ENCODE measurements at places on chromosomes 2 and 18.

- DNase-seq, result no peak
Measured at GRCh38 chr18:36724169-36724568, 104.6 kb downstream of the TPGS2 start.

DNA sequence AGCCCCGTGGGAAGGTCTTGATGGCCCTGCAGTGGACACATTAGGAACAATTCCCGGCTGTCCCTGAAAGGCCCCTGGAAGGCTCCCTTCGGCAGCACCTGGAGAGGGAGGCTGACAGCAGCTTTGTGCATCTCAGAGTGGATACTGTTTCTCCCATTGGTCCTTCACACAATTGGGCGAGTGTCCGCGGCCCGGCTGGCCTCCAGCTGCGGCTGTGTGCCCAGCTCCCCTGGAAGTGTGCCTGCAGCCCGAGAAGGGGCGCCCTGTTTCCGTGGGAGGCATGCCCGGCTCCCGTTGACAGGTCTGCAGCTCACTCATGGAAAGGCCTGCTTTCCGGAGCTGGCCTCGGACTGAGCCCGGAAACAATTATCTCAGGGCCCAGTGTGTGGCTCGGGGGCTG, 103.7 kb downstream of the LPIN1 start:
- DNase-seq, result no peak

DNA sequence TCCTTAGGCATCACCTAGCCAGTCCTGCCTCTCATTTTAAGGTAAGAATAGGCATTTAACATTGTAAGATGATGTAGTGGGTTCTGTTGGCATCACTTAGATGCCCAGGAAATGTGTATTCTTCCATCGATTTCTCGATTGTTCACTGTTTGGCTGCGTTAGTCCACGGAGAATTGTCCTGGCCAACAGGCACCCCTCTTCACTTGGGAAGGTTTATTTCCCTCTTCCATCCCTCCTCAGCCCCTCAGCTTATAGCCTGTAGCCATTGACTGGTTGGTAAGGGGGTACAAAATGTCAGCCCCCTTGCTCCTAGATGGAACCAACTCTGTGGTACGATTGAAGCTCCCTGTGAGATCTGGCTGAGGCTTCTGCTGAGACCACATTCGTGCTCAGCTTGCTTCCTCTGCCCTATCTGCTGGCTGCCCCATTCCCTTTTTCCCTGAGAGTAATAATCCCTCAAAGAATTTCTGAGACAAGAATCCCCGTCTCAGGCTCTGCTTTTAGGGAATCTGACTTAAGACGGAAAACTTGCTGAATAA, 43.4 kb downstream of the PLEKHA3 start:
- DNase-seq, result no peak

GRCh38 chr2:54499661-54500060, 43.5 kb downstream of the SPTBN1 start:
- no peak for DNase-seq

- no peak for DNase-seq
Measured at GRCh38 chr2:118119158-118119727, 31.0 kb downstream of the INSIG2 start.

- no peak for DNase-seq
Measured at GRCh38 chr2:63581298-63581961, 6.8 kb downstream of the WDPCP start.

- DNase-seq, result no peak
Measured at GRCh38 chr18:54926593-54927325, 32.5 kb downstream of the CCDC68 start.

DNA sequence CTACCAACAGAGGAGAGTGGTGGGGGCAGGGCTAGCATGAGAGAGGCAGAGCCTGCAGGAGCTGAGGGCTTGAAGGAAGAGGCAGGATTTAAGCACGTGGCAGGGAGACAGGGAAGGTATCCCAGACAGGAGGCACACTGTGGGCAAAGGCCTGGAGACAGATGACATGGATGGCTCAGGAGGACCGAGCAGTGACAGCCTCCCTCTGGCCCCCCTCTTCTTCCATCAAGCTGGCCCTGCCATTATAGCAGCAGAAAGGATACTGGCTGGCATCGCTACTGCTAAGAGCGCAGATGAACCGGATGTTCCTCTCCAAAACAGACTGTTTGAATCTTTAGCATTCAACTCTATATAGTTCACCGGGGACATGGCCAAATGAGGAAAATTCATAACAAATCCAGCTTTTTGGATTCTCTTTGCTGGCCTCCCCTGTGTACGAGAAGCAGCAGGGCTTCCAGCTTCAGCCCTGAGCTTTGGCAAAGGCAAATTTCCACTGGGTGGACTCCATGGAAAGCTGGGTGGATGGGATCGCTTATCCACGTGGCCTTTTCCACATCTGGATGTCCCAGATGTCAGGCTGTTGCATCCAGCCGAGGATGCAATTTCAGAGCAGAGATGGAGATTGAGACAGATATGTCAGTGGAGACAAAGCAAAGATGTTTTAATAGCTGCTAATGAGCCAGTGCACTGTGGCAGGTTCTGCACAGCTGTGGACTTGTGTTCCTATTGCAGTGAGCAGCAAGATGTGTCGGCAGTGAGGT, 36.2 kb downstream of the CAPN13 start:
- no peak for DNase-seq

GRCh38 chr2:201122276-201122675, 6.3 kb downstream of the CFLAR start:
- DNase-seq, result no peak

DNA sequence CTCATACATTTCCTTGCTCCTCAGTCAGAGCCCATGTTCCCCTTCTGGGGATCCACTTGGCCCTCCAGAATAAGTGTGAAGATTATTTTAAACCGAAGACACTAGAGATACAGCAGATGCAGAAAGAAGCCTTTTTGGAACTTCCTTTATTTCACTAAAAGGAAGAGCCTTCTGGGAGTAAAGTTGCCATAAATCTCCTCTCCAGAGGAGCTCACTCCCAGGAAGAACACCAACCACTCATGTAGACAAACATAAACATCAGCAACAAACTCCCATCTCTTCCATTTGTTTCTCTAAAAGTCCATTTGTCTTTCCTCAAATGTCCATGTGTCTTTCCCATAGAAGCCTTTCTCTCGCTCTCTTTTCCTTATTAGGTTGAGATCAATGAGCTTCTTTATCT, 62.4 kb upstream of the MSH6 start:
- DNase-seq, result no peak

- DNase-seq, result peak; percentile 90
Measured at GRCh38 chr2:23584054-23584745, 199.2 kb downstream of the KLHL29 start.

GRCh38 chr2:60520151-60520876, 33.1 kb downstream of the BCL11A start:
- DNase-seq, result no peak

DNA sequence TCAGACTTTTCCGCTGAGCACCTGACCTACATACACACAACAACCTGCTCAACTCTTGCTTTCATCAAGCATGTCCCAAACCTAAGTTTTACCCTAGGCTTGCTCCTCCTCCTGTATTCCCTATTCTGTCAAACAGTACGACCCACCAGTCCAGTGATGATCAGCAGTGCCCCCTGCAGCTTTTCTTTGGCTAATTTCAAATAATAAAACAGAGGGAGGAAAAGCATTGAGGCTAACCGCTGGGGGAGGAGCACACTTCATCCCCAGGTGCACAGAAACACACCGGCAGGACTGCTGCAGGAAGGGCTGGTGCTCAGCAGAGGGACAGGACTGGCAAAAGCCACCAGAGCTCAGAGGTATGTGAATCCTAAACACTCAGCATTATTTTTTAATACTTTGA, 21.2 kb downstream of the E2F6 start:
- no peak for DNase-seq

DNA sequence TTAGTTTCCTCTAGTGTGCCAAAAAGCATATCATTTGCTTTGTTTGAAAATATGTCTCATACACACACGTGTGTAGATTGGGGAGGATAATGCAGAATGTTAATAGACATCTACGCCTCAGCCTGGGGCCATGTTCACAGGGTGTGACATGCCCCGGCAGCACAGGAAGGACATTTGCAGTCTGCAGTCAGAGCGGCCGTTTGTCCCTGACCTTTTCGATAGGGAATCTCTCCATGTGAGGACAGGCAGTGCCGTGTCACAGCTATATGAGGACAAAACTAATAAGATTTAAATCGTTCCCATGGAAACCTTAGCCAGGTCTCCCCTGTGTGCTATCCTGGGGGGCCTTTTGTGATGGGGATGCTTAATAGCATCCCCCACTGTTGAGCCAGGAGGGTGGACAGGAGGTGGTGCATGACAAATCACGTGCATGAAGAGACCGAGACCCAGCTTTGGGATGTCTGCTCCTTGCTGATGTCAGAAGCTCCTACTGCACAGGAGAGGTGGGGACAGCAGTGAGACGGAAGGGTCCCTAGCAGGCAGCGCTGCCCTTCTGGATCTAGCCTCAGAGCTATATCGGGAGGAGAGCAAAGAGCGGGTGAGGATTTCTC, 100.6 kb downstream of the RNF144A start:
- no peak for DNase-seq

DNA sequence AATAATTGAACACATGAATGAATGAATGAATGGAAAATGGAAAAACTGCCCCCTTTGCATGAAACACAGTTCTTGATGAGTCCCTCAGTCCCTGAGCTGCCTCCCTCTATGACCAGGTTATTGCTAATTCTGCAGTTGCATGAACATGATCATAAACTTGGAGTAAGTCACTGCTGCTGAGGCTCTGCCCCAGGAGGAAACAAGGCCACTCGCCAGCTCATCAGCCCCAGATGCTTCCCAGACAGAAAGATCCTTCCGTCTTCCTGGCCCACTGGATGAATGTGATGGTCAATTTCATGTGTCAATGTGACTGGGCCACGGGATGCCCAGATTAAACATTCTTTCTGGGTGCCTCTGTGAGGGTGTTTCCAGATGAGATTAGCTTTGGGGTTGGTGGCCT, 16.4 kb downstream of the GPR45 start:
- no peak for DNase-seq

DNA sequence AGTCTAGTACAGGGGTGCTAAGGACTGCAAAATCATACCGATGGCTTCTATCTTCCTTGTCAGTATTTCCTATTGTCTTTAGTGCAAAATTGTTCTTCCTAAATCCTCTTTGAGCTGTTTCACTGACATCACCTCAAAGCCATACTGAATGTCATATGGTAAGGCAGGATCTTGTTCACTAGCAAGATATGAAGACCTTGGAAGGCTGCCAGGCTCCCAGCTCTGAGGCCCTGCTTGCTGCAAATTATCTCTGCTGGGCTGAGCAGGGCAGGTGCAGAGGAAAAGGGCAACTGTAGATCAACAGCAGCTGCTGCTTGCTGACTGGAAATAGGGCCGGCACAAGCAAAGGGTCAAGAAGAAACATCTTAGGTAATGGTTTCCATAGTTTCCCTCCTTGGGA, 58.2 kb downstream of the PMAIP1 start:
- DNase-seq, result peak; percentile 96

DNA sequence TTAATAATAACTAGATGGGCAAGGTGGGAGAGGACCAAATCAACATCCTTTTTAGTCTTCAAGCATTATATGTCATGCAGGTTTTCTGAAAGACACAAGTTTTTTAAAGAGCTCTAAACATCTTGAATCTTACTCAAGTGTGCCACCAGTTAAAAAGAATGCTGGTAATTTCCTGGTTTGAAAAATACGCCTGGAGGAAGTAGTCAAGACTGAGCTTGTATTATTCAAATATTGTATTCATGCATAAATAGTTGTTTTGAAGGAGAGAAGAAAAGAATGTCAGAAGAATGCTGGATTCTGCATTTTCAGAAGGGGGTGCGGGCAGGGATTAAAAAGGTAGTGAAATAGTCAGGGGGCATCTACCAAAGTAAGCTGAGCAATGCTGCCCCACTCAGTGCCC, 90.7 kb downstream of the WDPCP start:
- DNase-seq, result no peak

GRCh38 chr2:236592821-236593220, 23.2 kb downstream of the ACKR3 start:
- peak; percentile 79 for DNase-seq

DNA sequence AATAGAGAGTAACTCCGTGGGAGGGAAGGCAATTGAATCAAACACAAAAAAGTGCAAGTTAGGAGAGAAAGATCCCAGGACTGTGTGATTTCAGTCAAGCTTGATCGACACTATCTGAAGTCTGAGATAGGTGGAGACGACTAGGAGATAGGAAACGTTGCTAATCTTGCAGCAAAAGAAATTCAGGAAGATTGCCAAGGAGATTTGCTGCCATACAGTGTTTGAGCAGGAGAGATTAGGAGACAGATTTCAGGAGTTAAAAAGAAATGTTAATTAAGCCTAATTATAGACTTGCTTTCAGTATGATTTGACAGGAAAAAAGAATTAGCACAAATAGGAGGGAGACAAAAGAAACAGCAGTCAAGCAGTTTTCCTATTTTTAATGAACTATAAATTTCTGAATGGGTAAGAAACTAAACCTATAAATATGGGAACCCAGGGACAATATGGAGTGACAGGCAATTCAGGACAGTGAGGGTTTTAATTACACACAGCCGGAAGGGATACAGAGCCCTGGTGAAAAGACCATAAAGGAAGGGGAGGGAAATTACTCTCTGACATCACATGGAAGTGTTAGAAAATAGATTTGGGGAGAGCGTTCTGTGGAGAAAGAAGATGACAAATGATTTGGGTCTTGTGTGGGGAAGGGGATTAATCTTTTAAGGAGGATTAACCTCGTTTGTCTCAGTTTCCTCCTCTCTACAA, 72.6 kb downstream of the SUCLG1 start:
- no peak for DNase-seq

GRCh38 chr2:168536925-168537466, 80.9 kb downstream of the CERS6 start:
- no peak for DNase-seq
